ENCODE measurements at places on chromosomes 3 and 15.

DNA sequence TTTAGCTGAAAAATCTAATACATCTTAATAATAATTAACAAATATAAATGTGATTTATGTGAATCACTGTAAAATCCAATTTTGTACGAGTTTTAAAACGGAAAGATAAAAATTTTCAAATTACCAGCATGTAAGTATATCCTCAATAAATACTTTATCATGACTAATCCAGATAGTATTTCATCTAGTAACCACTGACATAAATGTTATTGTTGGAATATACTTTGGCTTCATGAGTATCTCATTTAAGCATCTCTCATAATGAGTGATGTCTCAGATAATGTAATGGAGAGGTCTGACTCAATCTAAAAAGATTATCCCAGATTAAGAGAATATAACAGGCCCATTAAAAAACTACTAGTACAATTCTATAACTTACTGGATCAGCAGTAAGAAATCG is 216.3 kb downstream of the STAG1 start:
- DNase-seq = no peak

DNA sequence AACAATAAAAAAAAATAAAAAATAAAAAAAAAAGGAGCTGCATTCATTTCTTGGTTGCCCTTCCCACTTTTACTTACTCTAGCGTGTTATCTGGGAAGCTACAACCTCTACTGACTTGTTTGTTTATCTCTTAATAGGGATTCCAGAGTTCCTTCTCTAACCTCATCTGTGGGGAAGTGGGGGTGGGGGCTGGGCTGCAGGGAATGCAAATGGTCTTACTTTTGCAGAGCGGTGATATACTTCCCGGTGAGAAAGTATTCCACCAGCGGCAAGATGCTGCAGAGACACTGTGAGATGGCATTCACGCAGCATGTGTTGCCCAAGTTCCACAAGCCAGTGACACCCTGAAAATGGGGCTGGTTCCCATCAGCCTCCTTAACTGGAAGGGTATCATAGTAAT is 2.1 kb downstream of the USP50 start:
- DNase-seq = no peak

- DNase-seq = no peak
Observed at GRCh38 chr3:124764746-124765145, 34.5 kb downstream of the UMPS start.

DNA sequence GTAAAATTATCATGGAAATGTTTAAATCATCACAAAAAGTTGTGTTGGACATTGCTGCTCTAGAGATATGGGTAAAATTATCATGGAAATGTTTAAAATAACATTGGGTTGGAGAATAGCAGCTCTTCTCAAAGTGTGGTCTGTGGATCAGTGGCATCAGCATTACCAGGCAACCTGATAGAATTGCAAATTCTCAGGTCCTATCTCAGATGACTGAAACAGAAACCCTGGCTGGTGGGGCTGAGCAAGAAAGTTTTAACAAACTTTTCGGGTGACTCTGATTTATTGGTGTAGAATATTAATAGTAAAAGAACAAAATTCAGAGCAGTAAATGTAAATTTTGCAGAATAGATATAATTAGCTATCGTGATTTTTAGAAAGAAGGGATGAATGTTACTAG is 28.9 kb downstream of the NXPE3 start:
- no peak for DNase-seq

- DNase-seq = no peak
Observed at GRCh38 chr3:108127301-108127988, 36.6 kb upstream of the CD47 start.

DNA sequence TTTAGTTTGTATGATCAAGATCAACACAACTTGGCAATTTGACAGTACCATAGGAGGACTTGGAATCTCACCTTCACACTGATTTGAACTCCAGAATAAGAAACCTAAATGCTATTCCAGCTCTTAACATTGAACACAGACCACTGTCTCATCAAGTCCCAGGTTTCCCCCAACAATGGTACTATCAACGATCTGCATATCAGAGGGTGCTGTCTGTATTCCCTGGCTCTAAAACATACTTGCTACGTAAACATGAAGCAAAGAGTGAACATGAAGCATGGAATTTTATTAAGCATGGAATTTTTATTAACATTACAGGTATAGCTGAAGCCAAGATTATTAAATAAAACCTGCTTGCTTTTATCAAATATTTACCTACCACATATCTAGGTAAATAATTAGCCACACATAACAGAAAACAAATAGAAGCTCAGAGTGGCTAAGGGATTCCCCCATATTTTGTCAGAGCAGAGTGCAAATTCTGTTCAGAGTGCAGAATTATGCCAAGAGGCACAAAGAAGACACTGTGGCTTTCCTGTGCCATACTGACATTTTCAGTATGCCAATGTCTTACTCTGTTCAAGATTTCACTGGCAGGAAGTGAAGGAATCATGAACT is 22.2 kb upstream of the RIOX2 start:
- DNase-seq = no peak

GRCh38 chr3:127584734-127585133 is 5.8 kb downstream of the TPRA1 start:
- DNase-seq = no peak

DNA sequence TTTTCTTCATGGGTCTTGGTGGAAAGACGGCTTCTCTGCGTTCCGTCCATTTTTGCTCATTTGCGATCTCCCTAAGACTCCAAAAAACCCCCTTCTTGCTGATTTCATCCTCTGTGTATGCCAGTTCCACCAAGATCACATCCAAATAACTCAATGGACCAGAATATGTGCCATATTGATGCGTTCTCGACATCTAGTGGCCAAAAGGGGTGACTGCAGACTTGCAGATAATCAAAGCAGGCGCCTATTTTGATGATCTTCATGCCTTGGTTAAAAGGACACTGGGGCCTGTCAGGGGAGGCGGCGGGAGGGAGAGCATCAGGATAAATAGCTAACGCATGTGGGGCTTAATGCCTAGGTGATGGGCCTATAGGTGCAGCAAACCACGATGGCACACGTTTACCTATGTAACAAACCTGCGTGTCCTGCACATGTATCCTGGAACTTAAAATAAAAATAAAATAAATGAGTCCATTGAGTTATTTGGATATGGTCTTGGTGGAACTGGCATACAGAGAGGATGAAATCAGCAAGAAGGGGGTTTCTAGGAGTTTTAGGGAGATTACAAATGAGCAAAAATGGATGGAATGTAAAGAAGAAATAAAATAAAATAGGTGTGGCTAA is 104.2 kb upstream of the RAD18 start:
- DNase-seq = peak; percentile 75

DNA sequence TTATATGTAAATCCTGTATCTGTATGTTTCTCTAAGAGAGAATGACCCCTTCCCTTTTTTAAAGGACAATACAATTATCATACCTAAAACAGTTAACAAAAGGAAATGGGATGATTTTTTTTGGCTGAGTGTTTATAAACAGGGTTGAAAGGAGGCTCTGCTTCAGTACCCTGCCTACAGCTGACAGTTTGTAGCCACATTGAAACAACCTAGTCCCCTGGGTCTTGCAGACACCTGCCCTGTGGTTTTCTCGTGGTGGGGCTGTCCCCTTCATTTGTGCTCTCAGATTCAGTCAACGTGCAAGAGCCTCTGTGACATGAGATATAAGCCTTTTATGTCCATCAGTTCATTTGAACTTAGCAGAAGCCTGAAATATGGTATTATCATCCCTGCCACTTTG is 2.3 kb upstream of the HMCES start:
- DNase-seq = no peak

GRCh38 chr3:102972350-102972749 is 537.5 kb downstream of the ZPLD1 start:
- DNase-seq = no peak

GRCh38 chr3:141051443-141052200 is 475 bp downstream of the SPSB4 start:
- DNase-seq = no peak

GRCh38 chr3:137008976-137009375 is 51.2 kb downstream of the IL20RB start:
- no peak for DNase-seq

DNA sequence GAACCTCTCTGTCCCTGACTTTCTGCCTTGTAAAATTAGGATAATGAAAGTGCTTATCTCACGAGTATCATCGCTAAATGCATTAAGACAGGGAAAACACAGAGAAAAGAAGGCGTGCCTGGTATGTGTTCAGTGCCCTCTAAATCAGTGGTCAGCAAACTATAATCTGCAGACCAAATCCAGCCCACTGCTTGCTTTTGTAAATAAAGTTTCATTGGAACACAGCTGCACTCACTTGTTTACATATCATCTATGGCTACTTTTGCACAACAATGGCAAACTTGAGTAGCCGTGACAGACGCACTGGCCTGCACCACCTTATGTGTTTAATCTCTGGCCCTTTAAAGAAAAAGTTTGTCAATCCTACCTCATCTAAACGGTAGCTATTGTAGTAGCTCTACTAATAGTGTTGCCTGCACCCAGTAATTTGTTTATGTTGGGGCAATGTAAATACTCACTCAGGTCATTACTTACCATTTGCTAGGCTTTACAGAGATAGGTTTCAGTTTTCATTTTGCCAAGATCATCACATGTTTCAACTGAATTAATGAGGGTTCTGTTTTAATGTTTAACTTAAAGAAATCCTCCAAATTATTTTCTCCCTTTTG is 229.4 kb downstream of the FEZF2 start:
- no peak for DNase-seq

- peak; percentile 78 for DNase-seq
Observed at GRCh38 chr15:99409097-99409473, 156.7 kb upstream of the MEF2A start.

- no peak for DNase-seq
Observed at GRCh38 chr3:31462050-31462569, 70.6 kb upstream of the STT3B start.

DNA sequence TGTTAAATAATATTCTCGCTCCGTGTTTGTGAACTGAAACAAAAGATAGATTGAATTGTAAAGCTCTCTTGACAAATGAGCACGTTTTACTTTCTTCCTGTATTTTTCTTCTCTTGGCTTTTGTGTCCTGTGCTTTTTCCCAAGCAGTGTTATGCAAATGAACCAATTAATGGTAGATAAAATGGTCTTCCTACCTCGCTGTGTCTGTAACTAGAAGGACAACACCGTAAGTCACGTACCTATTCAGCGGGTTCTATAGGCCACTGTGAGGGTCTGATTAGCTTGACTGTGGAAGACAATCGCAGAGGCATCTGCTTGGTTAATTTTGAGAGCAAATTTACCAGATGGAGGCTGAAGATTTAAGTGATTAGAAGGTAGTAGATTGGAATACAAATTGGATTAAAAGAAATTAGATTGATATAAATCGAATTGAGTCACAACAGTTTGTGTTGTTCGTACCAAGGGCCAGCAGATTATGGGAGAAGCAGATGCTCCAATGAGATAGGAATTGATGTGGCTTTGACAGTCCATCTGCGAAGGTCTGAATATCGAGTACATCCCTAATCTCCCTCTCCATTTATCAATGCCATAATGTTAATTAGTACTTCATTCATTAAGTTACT is 40.2 kb downstream of the ROBO2 start:
- no peak for DNase-seq

GRCh38 chr3:150544041-150544440 is 2.3 kb downstream of the SERP1 start:
- DNase-seq = peak; percentile 38

GRCh38 chr15:85419161-85419560 is 38.8 kb downstream of the AKAP13 start:
- no peak for DNase-seq

GRCh38 chr3:101702726-101703125 is 16.2 kb upstream of the RPL24 start:
- DNase-seq = no peak

DNA sequence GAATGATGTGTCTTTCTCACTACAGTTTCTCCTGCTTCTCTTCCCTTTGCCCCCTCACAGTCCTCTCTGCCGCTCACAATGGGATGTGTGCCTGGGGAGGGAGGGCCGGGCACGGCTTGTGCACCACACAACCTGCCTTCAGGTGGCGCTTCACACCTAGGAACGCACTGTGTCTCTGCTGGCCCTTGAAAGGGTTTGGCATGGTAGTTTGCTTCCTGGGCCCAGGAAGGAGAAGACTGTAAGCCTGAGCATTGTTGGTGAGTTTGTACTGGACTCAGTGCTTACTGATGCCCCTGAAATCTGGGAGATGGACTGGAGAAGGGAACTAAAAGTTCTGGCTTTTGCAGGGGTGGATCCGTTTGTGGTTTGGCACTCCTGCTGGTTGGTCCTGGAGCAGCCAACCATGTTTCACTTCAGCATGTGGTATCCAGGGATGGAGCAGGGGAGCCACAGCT is 9.2 kb downstream of the ALPK3 start:
- DNase-seq = peak; percentile 63

DNA sequence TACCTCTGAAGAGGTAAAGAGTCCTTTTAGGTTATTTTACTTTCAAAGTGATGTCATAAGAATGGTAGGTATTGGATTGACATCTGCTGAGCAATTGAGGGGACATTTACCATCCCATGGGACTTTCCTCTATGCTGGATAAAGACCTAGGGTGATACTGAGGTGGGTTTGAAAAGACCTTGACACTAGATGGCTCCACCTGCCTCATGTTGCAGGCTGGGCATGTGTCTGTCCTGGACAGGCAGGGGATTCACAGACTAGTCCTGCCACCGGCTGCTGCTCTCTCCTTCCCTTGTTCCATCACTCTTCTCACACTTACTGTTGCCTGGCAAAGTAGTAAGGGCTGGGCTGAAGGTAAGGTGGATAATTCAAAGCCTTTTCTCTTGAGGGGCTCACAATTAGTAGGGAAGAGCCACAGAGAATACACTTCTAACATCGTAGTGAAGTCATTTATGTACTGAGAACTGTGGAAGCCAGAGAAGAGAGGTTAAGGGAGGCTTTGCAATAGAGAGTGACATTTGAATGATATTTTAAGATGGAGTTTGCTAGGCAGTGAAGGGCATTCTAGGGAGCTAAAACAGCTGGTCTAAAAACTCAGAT is 27.7 kb downstream of the TRAK1 start:
- DNase-seq = no peak

DNA sequence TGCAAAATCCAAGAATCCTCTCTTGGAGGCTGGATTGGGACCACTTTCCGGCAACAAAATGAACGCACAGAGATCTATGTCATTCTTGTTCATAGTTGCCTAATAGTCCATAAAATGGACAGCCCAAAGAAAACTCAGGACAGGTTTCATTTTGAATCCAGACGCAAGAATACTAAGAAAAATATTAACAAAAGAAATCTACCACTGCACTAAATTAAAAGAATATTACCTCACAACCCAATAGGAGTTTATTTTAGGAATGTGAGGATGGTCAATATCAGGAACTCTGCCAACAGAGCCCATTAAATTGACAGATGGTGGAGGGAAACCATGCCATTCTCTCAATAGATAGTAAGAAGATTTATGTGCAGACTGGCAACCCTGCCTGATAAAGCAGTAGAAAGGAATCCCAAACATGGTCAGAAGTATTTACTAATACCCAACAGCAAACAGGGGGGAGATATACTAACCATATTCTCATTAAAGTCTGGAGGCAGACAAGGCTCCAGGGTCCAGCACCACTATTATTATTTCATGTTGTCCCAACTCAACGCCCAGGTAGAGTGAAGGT is 127.6 kb downstream of the SMAD6 start:
- no peak for DNase-seq
